ENCODE measurements at places on chromosomes 5 and 9.

DNA sequence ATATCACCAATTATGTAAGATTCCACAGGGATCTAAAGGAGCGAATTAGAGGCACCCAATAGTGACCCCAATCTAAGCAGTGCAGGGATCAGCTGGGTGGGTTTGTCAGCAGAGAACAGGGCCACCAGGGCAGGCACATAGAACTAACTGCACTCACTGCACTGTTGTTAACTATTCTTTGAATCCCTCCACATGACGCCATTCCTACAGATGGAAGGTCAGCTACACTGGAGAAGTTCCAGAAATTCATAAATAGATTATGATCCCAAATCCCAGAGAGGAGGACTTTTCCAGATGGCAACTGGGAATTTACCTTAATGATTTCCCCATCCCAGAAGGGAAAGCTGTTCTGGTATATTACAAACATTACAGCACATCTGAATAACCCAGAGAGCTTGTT is 84.2 kb downstream of the THBS4 start:
- DNase-seq, result no peak

- no peak for DNase-seq
Observed at GRCh38 chr5:86807046-86808031, 189.6 kb downstream of the COX7C start.

GRCh38 chr5:134656690-134657089 is 8.1 kb downstream of the SEC24A start:
- DNase-seq, result no peak

- no peak for DNase-seq
Observed at GRCh38 chr5:133905424-133905823, 63.0 kb downstream of the C5orf15 start.

GRCh38 chr5:169127431-169127830 is 173.5 kb downstream of the SLIT3 start:
- DNase-seq, result no peak

- no peak for DNase-seq
Observed at GRCh38 chr5:175535796-175536195, 57.4 kb downstream of the SFXN1 start.

- no peak for DNase-seq
Observed at GRCh38 chr5:158899792-158900191, 199.9 kb downstream of the EBF1 start.

- no peak for DNase-seq
Observed at GRCh38 chr9:73701415-73702057, 549.9 kb downstream of the ANXA1 start.

DNA sequence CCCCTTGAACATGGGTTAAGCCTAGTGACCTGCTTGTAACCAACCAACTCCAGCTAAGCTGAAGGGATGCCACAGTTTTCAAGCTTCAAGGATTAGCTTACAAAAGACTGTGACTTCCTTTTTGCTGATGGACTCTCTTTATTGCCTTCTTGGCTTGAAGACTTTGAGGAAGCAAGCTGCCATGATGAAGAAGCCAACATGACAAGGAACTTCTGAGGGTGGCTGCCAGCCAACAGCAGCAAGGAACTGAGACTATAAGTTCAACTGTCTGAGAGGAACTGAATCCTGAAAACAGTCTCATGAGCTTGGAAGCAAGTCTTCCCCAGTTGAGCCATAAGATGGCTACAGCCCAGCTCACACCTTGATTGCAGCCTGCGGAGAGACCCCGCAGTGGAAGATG is 116.1 kb upstream of the TAF11L2 start:
- DNase-seq, result no peak

Data from NCI-H1092 (cell line).